ENCODE measurements at places on chromosomes 1 and 21.

DNA sequence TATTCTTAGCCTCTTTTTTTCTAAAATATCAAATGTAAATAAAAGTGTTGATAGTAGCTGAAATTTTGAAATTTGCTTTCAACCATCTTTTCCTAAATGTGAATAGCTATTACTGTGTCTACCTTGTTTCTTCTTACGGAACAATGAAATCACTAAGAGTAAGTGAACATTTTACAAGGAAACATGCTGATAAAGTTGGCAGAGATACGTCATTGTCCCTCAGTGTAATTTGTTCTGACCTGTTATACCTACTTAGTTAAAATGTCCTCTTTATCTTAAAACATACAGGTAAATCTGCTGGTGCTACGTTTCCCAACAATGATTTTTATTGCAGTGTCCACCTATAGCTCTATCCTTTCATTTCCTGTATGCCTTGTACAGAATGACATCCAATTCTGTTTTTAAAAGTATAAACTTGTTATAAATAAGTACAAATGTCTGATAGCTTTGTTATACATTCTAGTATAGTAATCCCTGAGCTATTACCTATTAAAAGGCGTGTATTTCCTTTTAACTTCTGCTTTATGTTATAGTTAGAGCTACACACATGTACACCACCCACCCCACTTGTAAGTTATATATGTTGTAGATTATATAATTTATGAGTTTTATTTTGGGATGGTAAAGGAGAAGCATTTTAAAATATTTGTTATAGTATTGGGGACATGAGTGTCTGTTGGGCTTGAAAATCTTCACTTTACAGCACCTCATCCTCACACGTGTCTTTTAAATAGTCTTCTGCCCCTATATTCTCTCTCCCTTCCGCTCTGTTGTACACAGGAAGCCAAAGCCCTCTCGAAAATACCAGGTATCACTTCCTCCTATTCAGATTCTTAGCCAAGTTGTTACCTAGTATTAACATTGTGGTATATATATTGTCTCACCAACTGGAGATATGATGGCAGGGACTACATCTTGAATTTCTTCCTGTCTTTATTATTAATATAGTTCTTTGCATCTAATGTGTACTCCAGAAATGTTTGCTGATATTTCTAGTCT, 25.2 kb downstream of the LAMC1 start:
- DNase-seq: no peak

- DNase-seq: no peak
These were observed 26.5 kb upstream of the SLC45A3 start for GRCh38 chr1:205706601-205707502.

GRCh38 chr21:46503922-46504550, 45.3 kb downstream of the DIP2A start:
- no peak for DNase-seq

DNA sequence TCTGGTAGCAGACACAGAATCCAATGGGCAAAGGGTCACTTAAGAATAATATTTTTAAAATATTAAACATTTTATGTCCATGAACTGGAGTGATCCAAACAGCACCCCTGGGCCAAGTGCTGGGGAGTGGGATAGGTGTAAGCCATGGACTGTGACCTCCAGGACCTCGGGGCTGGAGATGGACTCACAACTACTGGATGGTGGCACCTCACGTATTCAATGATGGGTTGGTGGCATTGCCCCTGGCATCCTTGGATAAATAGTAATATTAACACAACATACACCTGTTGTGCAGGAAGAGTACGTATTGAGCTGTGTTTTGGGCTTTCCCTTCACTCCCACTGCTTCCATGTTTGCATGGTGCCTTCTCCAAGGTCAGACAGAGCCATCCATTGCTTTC, 39.3 kb upstream of the TENT5C start:
- DNase-seq: no peak

DNA sequence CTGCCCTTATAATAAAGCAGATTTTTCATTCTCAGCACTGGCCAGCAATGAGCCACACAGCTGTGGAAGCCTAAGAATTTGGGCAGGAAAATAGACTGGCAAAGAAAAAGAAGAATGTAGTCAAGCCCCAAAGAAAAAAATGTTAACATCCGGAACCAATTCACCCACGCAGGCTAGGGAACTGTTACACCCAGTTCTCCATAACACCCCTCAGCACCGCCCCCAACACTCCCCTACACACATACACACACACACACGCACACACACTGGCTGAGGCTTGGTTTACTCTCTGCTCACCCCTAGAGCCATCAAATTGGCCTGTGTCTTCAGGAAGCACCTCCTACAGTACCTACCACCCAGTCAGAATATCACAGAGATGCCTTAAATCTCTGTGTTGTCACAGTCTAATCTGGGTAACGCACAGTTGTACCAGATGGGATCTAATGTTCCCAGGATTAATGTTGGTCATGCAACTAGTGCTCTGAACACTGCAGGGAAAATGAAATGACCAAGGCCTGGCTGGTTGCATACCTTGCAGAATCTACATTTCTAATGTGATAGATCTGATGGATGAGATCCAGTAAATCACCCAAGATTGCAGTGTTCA, 14.5 kb downstream of the TBX15 start:
- DNase-seq: no peak

DNA sequence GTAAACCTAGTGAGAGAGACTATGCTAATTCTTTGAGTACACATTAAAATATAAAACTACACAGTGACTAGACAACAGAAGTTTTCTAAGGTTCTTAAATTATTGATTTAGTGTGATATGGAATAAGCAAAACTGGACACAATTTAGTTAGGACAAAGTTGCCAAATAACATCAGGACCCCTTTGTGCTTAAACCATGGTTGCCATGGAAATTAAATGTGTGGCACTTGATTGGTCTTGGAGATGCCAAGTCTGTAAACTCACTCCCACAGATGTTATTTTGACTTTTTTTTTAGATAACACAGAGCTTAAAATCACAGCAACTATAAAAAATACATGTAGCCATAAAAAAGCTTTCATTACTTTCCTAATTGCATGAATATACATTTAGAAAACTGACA, 234.6 kb downstream of the BRINP3 start:
- no peak for DNase-seq

- DNase-seq: no peak
These were observed 13.6 kb downstream of the SDCCAG8 start for GRCh38 chr1:243269461-243269801.

DNA sequence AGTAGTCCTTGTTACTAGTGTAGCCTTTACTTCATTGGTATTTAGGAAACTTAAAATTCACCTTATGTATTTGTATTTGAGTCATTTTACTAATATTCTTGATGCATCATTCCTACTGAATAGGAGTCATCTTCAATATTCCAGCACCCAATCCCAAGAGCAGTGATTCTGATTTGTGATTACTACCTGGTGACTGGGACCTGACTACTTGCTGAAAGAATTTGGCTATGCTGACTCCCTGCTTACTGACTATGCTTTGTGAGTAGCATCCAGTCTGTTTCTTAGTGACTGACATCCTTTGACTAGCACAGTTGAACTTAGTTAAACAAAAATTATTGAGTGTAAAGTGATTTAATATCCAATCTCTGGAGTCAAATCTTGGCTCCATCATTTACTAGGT, 129.9 kb upstream of the NEGR1 start:
- DNase-seq: no peak

- DNase-seq: no peak
These were observed 171.5 kb upstream of the DUSP10 start for GRCh38 chr1:221913351-221913892.

DNA sequence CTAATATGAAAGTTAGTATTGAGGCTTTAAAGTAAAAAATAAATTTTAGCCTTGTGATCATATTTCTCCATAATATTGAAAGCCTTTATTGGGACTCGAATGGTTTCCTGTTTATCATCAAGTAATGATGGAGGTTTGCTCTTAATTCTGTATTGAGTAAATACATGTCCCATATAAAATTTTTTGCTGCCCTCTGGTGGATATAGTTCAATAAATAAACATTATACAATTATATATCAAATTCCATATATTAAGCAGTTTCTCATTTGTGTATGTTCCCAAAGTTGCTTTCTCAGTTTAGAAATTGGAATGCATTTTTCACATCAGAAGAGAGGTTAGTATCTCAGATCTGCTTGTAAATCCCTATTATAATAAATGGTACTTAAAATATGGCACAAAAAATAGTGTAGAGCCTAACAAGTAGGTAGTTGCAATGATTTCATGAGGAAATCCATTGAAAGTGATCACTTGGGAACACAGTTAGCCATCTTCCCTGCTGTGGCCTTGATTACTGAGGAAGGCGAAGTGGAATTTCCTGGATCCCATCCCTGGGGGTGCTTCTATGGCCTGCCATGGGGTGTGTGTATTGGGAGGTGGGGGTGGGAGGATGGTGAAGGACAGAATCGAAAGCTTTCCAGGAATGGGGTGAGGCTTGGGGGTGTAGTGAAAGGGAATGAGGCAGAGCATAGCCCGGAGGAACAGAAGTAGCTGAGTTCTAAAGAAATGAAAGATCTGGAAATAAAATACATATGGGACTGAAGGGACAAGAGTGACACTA, 84.1 kb upstream of the C21orf91 start:
- DNase-seq: no peak

GRCh38 chr1:166127003-166127402, 39.8 kb downstream of the FAM78B start:
- no peak for DNase-seq

Measured in stimulated activated CD4-positive, alpha-beta T cell treated with anti-CD3 and anti-CD28 coated beads, Interleukin-4, amount 100 ng/mL, for 4 hours (primary cell).